LoVo (cell line): ENCODE measurements at places on chromosomes 12 and 14.

GRCh38 chr12:3055026-3055703, 22.0 kb upstream of the TSPAN9 start:
- no peak for DNase-seq

- DNase-seq = no peak
Observed at GRCh38 chr12:107236824-107237511, 143.6 kb upstream of the CRY1 start.

DNA sequence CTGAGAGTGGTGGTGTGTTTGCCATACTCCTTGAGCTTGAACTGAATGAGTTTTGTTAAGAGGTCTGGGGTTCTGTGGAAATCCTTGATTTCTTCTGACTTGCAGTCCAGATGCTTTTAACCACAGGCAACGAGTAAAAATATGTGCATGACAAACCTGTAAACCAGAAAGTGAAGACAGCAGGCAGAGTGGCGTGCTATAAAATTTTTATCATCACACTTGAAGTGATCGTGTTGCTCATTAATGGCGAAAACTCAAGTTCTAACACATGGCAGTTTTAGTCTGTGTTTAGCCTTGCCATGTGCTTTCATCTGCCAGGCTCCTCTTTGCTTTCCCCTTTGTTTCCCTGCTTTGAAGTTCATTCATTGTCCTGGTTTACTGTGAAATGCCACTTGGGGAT, 28.0 kb downstream of the TXNRD1 start:
- DNase-seq = no peak

DNA sequence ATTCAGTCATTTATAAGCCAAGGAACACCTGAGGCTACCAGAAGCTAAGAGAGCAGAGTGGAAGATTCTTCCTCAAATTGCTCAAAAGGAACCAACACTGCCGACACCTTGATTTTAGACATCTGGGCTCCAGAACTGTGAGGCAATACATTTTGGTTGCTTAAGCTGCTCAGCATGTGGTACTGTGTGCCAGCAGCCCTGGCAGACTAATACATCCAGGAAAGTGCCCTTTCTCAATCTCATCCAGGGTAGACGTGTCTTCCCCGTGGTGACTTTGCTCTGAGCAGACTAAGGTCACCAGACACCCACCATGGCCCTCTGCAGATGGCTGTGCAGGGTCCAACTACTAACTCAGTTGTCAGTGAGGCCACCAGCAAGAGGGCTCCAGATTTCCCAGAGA, 122.8 kb downstream of the VRK1 start:
- DNase-seq = no peak

GRCh38 chr12:126147321-126147720, 1082.1 kb downstream of the AACS start:
- DNase-seq = no peak

DNA sequence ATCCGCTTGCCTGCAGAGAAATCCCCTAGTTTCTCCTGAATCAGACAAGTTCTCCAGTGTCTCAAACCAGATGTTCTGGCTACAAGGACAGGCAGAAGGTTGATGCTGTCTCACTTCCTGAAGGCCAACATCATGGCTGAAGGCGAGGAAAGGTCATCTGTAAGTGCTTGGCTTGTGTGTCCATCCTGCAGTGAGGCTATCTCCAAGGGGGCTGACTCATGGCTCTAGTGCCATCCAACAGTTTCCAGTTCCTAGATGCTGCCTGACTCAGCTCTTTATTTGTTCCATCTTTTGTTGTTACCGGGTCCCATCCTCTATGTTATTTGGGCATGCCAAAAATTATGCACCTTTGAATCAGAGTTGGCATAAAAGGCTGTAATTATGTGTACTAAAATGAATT, 232.1 kb upstream of the TBX3 start:
- DNase-seq = no peak

DNA sequence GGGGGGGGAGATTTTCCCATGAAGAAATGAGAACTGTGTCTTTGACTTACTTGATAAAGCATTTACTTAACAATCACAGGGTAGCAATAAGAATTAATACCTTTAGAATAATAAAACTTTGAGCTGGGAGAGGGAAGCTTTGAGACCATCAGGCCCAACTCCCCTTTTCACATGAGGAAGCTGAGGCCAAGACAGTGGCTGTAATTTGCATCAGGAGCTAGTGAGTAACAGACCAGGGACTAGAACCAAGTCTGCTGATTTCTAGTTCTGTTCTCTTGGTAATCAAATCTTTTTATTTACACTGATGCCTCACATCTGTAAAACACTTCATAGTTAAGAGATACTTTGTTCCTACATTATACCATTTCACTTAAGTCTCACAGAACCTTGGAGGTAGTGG, 28.7 kb downstream of the TTC8 start:
- no peak for DNase-seq

GRCh38 chr12:64010069-64010686, 165.7 kb downstream of the SRGAP1 start:
- DNase-seq = no peak

GRCh38 chr12:114293571-114294302, 112.2 kb downstream of the TBX5 start:
- no peak for DNase-seq

DNA sequence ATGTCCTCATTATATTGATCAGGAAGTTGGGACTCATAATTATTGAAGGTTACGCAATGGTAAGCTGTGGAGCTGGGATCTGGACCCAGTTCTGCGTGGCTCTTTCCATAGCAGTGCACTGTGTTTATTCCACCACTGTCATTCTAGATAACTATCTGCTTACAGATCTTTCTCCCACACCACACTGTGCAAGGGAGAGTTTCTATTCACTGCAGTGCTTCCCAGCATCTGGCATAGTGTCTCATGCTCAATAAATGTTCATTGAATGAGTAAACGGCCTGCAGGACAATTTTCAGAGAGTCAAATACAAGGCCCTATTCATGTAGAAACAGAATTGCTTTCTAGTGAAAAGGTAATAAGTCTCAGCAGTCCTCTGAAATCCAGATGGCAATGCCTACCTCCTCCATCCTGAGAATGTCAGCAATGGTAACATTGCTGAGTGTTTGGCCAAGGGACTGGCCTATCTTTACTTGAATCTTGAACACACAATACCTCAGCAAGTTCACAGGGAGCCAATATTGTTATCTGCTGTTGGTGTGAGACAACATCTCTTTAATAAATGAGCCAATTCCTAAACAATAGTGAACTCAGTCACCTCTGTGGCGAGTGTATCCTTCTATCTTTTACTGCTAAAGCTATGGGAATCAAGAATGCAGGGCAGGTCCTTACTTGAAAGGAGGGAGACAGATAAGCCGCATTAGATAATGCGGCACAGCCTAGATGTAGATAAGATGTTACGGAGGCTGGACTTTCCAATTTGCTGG, 332.4 kb upstream of the PRICKLE1 start:
- DNase-seq = peak; percentile 24

- DNase-seq = no peak
Observed at GRCh38 chr14:71408362-71409030, 501.2 kb downstream of the PCNX1 start.

DNA sequence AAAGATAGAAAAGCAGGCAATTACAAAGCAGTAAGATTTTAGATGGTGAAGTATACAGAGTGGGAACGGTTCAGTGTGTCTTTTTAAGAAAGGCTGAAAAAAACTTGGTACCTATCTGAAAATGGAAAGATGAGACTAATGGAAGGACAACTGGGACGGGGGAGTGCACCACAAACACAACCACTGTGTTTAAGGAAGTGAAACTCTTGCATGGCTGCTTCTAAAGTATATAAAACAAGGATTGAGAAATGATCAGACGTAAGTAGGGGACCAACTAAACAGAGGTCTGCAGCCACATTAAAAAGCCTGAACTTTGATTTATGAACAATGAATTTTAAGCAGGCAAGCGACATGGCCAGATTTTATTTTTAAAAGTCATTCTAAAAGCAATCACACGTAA, 328.6 kb downstream of the MDGA2 start:
- DNase-seq = no peak

GRCh38 chr12:6198985-6199530, 1.1 kb upstream of the CD9 start:
- DNase-seq = no peak

DNA sequence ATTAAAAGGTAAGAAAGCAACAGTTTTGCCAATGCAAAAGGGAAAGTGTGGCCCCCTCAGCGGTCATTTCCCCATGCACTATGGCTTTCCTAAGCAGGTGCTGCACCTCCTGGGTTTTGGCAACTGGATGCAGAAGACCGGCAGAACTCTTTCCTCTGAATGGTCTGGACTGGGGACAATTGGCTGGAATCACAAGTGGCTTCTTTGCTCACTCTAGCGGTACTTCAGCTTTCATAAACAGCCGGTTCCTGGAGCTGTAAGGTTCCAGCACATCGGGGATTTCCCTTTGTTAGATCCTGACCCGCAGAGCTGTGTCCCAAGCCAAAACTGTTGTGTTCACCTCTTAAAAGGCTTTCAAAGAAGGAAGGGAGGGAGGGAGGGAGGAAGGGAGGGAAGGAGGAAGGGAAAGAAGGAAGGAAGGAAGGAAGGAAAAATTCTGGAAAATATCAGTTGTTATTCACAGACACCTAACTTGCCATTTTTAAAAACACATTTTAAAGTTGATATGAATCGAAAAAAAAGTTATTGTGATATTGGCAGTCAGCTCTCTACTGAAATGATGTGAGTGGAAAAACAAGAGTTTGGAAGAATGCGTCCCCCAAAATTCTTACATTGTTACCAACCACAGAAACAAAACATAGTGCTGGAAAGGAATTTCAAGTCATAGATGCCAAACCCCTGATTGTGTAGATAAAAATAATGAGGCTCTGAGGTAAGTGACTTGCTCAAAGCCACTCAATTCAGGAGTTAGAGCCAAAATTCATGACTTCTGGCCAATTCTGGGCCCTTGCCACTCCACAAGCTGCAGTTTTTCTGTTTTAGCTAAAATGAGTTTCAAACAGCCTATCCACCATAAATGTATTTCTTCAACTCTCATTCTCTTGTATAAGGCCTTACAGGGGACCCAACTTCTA, 220.6 kb upstream of the HMGA2 start:
- DNase-seq = peak; percentile 58

DNA sequence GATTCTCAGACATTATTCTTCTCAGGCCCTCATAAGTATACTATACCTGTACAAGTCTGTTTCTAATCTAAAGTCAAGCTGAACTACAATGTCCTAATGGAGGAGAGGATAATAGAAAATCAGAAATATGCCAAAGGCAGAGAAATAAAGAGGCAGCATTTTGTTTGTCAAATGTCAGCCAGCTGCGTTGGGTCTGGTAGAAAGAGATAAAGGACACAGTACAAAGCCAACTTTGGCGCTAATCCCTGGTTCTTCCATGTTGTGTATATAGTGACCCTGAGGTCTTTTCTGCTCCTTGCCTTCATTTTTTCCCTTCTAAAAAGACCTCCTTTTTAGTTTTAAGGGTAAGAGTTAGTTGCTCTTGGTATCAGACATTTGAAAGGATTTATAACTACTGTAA, 103.1 kb downstream of the PRICKLE1 start:
- DNase-seq = no peak

DNA sequence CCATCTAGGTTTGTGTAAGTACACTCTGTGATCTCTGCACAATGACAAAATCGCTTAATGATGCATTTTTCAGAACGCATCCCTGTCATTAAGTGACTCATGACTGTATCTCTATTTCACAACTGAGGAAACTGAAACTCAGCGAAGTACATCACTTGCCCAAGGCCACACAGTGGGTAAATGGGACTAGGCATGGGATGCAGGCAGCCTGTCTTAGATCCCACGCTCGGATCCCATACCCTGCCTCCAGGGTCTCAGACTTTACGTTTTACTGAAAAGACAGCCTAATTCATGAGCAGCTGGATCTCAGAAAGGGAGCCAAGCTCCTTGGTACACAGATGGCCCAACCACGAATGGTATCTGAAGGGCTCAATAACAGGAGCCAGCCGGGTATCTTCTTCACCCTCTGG, 2.4 kb upstream of the MLEC start:
- no peak for DNase-seq

DNA sequence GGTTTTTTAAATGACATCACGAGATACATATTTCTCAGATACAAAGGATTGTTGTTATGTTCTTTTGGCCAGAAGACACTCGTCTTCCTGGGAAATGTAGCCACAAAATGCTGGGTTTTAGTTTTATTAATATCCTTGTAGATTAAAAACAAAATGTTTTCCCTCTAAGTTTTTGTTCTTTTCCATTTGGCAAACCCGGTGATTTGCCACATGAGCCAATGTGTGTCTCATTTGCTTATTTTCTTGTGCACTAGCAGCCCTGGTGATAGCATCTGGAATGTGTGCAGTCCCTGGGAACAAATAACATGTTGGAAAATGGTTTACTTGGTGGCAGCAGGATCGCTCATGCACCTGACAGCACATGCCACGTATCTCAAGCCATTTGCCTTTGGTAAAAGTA, 61.0 kb downstream of the HMGA2 start:
- DNase-seq = no peak

GRCh38 chr12:100128512-100128908, 14.2 kb downstream of the BLTP3B start:
- no peak for DNase-seq

DNA sequence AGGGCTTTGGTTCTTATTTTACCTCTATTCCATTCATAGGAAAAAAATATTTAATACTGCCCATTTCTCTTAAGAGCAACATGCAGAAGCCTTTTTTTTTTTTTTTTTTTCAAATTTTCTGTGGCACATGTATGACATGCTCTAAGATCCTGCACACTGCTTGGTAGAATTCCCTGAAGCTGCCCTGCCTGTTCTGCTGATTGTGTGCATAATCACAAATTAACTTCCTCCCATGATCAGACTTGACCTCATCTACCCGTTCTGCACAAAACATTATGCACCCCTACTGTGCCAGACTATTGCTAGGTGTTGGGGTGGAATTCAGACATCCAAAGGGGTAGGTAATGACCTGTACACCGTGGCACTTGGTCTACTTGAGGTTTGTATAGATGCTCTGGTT, 22.2 kb downstream of the SUDS3 start:
- DNase-seq = no peak

DNA sequence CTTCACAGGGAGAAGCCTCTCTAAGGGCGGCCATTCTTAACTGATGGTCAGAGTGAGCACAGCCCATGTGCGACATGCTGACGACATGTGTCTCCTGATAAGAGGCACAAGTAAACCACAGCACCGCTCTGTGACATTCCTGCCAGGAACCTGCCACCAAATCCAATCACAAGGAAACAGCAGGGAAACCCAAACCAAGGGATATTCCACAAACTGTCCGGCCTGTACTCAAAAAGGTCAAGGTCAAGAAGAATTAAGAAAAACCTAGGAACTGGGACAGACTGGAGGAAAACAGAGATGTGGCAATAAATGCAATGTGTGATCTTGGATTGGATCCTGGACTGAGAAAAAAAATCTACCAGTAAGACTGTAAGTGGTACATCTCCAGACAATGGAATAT, 91.9 kb downstream of the SYNE3 start:
- DNase-seq = no peak

- no peak for DNase-seq
Observed at GRCh38 chr14:99725774-99726537, 41.9 kb downstream of the CYP46A1 start.

DNA sequence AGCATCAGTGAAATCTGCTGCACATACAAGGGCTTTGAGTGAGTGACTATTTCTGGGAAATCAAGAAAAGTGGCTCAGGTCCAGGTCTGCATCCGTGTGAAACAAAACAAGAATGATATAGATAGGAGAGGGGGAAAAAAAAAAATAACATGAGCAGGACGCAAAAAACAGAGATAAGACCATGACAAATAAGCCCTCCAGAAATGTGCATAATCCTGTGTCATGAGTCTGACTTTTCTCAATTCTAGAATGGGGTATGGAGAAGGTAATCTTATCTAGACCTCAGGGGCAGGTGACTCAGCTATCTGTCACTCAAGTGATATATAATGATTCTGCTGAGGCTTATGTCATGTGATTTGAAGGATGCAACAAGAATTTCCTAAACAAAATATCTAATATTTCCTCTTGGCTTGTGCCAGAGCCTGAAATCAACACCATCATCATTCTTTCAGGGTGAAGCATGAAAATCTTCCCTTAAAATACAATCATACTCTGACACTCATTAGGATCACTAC, 250.0 kb downstream of the PHLDA1 start:
- peak; percentile 86 for DNase-seq
